Naive thymus-derived CD8-positive, alpha-beta T cell (primary cell): ENCODE measurements at places on chromosomes 6 and 20.

- H3K27me3 ChIP-seq: no peaks in the 10 kb centered on the region
- peaks cover 35% of the 10 kb centered on the region for H3K4me1 ChIP-seq
- DNase-seq: peak; percentile 65
- H3K36me3 ChIP-seq: no peaks in the 10 kb centered on the region
- H3K27ac ChIP-seq: peak overlapping the region; percentile 97
These were observed 37.5 kb downstream of the NOX3 start for GRCh38 chr6:155418017-155418761.

- H3K27ac ChIP-seq: no peak overlapping the region
- no peaks in the 10 kb centered on the region for H3K36me3 ChIP-seq
- H3K4me3 ChIP-seq: no peak overlapping the region
These were observed 181.2 kb downstream of the TBXT start for GRCh38 chr6:165986311-165986913.

- H3K27me3 ChIP-seq: no peaks in the 10 kb centered on the region
- H3K36me3 ChIP-seq: no peaks in the 10 kb centered on the region
- DNase-seq: no peak
- no peak overlapping the region for H3K4me3 ChIP-seq
- H3K27ac ChIP-seq: no peak overlapping the region
- H3K4me1 ChIP-seq: peaks cover 94% of the 10 kb centered on the region
These were observed 28.4 kb downstream of the CHMP4B start for GRCh38 chr20:33839591-33839990.

DNA sequence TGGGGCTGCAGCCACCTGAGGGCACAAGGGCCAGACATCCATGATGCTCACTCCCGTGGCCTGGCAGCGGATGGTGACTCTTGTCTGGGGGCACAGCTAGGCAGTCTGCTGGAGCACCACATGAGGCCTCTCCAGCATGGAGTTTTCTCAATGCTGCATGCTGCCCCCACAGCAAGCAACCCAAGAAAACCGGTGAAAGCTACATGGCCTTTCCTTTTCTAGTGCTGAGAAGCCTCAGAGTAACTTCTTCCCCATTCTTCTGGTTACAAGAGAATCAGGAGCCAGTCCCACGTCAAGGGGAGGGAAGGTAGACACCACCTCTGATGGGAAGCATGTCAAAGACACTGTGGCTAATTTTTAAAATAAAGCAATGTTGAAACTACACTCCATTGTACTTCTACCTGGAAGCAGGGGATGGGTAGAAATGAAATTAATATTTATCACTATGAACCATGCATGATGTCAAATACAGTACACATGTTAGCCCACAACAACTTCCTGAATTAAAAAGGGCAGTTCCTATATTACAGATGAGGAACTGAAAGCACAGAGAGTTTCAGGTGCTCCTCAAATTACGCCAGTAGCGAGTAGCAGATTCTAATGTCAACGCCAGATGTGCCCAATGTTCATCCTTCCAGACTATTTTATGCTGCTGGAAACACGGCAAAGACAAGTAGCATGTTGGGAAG is 101.5 kb downstream of the LAMP5 start:
- no peaks in the 10 kb centered on the region for H3K4me1 ChIP-seq
- no peak overlapping the region for H3K27ac ChIP-seq
- no peak for DNase-seq
- no peak overlapping the region for H3K4me3 ChIP-seq
- no peaks in the 10 kb centered on the region for H3K36me3 ChIP-seq

- peaks cover 1% of the 10 kb centered on the region for H3K27me3 ChIP-seq
- H3K27ac ChIP-seq: no peak overlapping the region
- H3K4me3 ChIP-seq: no peak overlapping the region
These were observed 377.6 kb upstream of the CITED2 start for GRCh38 chr6:139752086-139752485.

GRCh38 chr20:14866841-14867514 is 529.6 kb upstream of the FLRT3 start:
- H3K4me3 ChIP-seq: no peak overlapping the region
- no peak for DNase-seq
- H3K36me3 ChIP-seq: no peaks in the 10 kb centered on the region
- H3K4me1 ChIP-seq: no peaks in the 10 kb centered on the region
- no peak overlapping the region for H3K27ac ChIP-seq
- H3K27me3 ChIP-seq: no peaks in the 10 kb centered on the region

DNA sequence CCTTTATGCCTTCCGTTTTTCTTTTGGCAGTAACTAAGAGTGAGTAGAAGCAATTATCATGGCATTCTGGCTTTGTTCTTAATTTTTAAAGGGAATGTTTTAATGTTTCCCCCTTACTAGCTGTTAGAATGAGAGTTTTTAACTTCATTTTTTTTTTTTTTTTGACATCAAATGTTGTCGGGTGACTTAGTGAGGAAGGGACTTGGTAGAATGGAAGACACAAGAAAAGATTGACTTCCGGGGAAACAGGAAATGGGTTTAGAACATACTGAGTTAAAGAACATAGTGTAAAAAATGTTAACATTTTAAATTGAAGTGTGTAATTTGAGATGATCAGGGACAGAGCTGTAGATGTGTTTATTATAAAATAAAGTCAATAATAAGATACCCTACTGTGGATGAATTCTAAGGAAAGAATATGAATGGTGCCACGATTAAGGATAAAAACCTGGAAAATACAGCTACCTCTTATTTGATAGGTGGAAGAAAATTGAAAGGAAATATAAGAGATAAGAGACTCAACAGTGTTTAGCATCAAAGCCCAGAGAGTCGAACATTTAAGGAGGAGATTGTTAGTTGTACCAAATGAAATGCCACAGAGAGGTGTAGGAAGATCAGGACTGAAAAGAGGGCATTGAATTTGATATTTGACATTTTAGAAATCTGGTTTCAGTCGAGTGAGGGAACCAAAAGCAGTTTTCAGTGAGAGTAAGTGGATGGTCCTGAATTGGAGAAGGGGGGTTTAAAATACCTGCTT is 9.4 kb downstream of the HSF2 start:
- peaks cover 19% of the 10 kb centered on the region for H3K36me3 ChIP-seq
- peak overlapping the region; percentile 80 for H3K4me3 ChIP-seq
- H3K27ac ChIP-seq: peak overlapping the region; percentile 92
- peaks cover 77% of the 10 kb centered on the region for H3K4me1 ChIP-seq

DNA sequence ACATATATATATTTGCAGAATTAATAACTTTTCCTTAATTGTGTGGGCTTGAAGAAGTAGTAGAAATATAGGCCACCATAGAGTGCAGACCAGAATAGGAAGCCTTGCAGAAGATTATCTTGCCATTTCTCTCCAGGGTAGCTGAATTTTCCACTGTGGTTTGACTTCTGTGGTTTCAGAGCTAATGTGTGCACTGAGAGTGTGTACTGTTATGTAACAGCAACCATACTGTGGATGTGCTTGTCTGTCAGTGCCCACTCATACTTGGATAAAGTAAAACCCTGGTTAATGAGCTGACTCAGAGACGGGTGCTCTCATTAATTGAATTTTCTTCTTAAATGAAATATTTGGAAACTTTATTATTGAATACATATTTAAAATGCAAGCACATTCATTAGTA is 57.2 kb downstream of the CEP43 start:
- no peak overlapping the region for H3K27ac ChIP-seq
- peaks cover 21% of the 10 kb centered on the region for H3K4me1 ChIP-seq
- H3K36me3 ChIP-seq: no peaks in the 10 kb centered on the region
- H3K4me3 ChIP-seq: peak overlapping the region; percentile 7

GRCh38 chr6:124466949-124467348 is 495.3 kb upstream of the RNF217 start:
- H3K27me3 ChIP-seq: no peaks in the 10 kb centered on the region
- DNase-seq: no peak
- H3K4me1 ChIP-seq: no peaks in the 10 kb centered on the region
- H3K36me3 ChIP-seq: no peaks in the 10 kb centered on the region
- H3K4me3 ChIP-seq: no peak overlapping the region
- no peak overlapping the region for H3K27ac ChIP-seq

- H3K4me3 ChIP-seq: no peak overlapping the region
- H3K36me3 ChIP-seq: no peaks in the 10 kb centered on the region
- no peak for DNase-seq
- H3K27ac ChIP-seq: no peak overlapping the region
These were observed 48.7 kb downstream of the YTHDF1 start for GRCh38 chr20:63167026-63167917.

DNA sequence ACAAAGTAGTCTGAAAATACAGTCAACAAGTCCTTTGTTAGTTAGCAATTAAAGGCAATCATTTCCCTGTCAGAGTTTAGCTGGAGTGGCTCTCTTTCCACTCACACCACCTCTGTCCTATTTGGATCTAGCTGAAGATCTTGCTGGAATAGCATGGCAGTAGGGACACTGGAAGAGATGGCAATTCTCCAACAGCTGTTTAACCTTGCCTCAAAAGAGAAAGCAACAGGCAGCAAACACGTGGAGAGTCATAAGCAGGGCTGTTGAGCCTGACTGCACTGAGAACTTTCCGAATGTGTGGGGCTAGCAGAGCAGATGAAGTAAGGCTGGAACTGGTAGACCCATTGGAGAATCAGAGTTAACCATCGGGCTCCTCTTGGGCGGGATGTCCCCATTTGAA is 38.0 kb upstream of the PRSS35 start:
- H3K27ac ChIP-seq: no peak overlapping the region
- H3K4me3 ChIP-seq: no peak overlapping the region
- no peaks in the 10 kb centered on the region for H3K36me3 ChIP-seq
- no peak for DNase-seq
- H3K4me1 ChIP-seq: no peaks in the 10 kb centered on the region

DNA sequence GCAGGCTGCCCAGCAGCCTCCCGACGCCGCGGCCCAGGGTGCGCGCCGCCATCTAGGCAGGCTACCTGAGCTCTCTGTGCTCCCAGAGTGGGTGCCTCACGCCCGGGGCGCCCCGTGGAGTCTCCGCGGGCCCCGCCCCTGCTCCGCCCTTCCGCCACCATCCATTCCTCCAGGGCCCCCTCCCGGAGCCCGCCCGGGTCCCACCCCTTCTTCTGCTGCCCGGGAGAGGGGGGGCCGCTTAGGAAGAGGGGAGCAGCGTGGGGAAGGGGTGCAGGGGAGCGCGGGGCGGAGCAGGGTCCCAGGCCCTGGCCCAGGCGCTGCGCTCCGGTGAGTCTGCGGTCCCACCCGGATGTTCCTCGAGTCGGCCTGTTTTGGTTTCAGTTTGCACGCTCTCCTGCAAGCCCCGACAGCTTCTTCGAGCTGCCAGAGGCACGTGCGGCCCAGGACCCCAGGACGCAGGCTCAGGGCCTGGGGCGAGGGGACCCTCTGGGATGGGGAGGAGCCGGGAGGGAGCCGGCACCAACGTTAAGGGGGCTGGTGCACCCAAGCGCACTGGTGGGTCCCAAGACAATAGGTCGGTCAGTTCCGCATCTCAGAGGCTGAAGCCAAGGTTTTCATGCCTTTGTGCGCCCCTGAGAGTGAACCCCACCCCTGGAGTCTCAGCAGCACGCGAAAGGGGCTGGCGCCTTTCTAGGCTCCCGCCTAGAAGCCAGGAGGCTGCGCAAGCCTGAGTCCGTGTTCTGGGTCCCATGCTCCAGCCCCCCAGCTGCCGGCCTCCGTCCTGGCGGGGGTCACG is at the start of gene ACSS1:
ACSS1 (minus strand) TSS at position 89 of the 796 bp plus-strand sequence; CDS start at position 52, 37 bp downstream.
- peak within 1 kb of the TSS; percentile 82 for H3K4me3 ChIP-seq
- no peaks in the 10 kb centered on the region for H3K27me3 ChIP-seq
- DNase-seq: peak; percentile 75
- H3K36me3 ChIP-seq: no peaks in the 10 kb centered on the region
- H3K4me1 ChIP-seq: peaks cover 56% of the 10 kb centered on the region

DNA sequence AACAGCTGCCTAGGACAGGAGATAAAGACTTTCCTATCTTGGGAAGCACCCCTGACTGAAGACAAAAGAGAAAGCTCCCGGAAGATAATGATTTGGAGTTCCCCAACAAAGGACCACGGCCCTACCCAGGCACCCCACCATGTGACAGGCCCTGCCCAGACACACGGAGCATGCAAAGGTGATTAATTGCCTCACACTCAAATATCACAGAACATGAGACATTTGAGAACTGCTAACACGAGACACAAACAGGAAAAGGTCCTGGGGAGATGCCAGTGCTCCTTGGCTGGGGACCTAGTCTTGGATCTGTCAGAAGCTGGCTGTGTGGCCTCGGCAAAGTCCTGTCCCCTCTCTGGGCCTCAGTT is 82.5 kb upstream of the PTPN1 start:
- no peak overlapping the region for H3K27ac ChIP-seq
- H3K4me3 ChIP-seq: no peak overlapping the region
- H3K4me1 ChIP-seq: no peaks in the 10 kb centered on the region
- DNase-seq: no peak
- H3K27me3 ChIP-seq: peaks cover 4% of the 10 kb centered on the region
- H3K36me3 ChIP-seq: no peaks in the 10 kb centered on the region

DNA sequence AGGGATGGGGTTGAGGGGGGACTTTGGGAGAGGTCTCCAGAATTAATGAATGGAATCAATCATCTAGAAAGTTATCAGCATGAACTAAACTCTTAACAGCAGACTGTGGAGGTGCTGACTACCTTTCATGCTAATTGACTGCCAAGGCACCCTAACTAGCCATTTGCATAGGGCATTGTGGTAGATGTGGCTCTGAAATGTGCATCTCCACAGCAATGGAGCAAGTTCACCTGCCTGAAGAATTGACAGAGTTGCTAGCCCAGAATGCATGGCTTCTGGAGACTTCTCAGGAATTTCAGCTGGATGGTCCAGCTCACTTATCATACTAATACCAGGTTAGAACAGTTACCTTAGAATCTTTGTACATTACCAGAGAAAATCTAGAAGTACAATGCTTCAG is 745.6 kb downstream of the KIF16B start:
- no peak overlapping the region for H3K27ac ChIP-seq
- DNase-seq: no peak
- H3K4me3 ChIP-seq: no peak overlapping the region
- no peaks in the 10 kb centered on the region for H3K27me3 ChIP-seq

GRCh38 chr20:3733119-3733995 is 872 bp downstream of the HSPA12B start:
- no peaks in the 10 kb centered on the region for H3K36me3 ChIP-seq
- H3K27me3 ChIP-seq: peaks cover 28% of the 10 kb centered on the region
- H3K4me3 ChIP-seq: no peak overlapping the region
- no peak for DNase-seq

DNA sequence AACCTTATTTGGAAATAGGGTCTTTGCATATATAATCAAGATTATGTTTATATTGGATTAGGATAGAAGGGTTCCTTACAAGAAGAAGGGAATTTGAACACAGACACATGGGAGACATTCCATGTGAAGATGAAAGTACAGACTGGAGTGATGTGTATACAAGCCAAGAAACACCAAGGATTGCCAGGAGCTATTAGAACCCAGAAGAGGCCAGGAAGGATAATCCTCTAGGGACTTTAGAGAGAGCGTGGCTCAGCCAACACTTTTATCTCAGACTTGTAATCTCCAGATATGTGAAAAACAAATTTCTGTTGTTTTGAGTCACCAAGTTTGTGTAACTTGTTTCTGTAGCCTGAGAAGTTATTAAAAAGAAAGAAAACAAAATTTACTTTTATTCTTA is 1173.9 kb upstream of the CITED2 start:
- H3K27ac ChIP-seq: no peak overlapping the region
- DNase-seq: no peak
- H3K4me3 ChIP-seq: no peak overlapping the region
- peaks cover 7% of the 10 kb centered on the region for H3K27me3 ChIP-seq
